ENCODE measurements at places on chromosomes 2 and 18. TPM values are rescaled to one million over a fixed set of nuclear protein-coding genes. Genes with fewer than 3 reads are reported as not detected.

The FIGLA gene
- not detected for total RNA-seq

- no peak for DNase-seq
Observed at GRCh38 chr2:95149397-95149984, 10.2 kb downstream of the ZNF514 start.

- peak; percentile 2 for DNase-seq
Observed at GRCh38 chr2:168853471-168853870, 36.8 kb downstream of the SPC25 start.

GRCh38 chr2:82641598-82642180, 1817.4 kb downstream of the SUCLG1 start:
- no peak for DNase-seq

DNA sequence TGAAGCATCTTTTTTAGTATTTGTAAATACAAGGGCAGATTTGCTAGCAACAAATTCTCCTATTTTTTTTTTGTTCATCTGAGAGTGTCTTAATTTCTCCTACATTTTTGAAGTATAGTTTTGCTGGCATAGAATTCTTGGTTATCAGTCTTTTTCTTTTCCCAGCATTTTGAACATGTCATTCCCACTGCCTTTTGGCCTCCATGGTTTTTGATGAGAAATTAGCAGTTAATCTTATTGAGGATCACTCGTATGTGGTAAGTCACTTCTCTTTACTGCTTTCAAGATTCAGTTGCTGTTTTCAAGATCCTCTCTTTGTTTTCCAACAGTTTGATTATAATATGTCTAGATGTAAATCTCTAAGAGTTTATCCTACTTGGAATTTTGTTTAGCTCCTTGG, 16.9 kb upstream of the RNF149 start:
- DNase-seq, result no peak

- no peak for DNase-seq
Observed at GRCh38 chr2:168825126-168825525, 22.7 kb downstream of the NOSTRIN start.

Data from esophagus muscularis mucosa (tissue), 4 donors.